ENCODE measurements at places on chromosomes 3 and 15.

DNA sequence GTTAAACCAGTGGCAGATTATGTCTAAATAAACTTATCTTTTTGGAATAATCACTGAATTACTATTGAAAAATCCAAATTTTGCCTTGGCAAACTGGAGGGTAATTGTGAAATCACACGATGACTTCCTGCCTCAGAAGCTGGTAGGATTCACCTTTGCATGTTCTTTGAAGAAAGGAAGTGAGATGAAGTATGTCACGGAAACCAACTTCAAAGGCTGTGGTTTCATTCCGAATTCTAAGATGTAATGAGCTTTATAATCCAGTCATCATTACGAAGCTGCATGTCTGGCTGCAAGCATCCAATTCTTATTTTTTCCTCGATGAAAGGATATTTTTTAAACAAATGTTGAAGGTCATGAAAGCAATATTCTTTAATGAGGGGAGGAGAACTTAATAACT, 15.0 kb upstream of the ZBED2 start:
- DNase-seq = no peak

- DNase-seq = peak; percentile 92
Measured at GRCh38 chr15:60972301-60972700, 256.8 kb downstream of the RORA start.

- no peak for DNase-seq
Measured at GRCh38 chr3:51163051-51163450, 222.0 kb upstream of the MANF start.

GRCh38 chr15:69808756-69809155, 289.0 kb downstream of the TLE3 start:
- no peak for DNase-seq

- peak; percentile 10 for DNase-seq
Measured at GRCh38 chr15:43845421-43845820, 18.6 kb downstream of the WDR76 start.

DNA sequence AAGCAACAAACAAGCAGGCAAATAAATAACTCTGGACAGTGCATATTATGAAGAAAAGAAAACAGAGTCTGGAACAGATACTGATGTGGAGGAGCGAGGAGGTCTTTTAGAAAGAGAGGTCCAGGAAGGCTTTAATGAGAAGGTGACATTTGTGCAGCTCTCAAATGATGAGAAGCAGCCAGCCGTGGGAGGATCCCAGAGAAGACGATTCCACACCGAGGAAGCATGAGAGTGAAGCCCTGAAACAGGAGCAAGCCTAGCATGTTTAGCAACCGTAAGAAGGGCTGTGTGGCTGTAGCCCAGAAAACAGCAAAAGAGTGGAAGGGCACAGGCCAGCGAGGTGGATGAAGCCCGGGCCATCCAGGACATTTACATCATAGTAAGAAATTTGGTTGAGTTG, 93.1 kb downstream of the RAD18 start:
- DNase-seq = no peak

DNA sequence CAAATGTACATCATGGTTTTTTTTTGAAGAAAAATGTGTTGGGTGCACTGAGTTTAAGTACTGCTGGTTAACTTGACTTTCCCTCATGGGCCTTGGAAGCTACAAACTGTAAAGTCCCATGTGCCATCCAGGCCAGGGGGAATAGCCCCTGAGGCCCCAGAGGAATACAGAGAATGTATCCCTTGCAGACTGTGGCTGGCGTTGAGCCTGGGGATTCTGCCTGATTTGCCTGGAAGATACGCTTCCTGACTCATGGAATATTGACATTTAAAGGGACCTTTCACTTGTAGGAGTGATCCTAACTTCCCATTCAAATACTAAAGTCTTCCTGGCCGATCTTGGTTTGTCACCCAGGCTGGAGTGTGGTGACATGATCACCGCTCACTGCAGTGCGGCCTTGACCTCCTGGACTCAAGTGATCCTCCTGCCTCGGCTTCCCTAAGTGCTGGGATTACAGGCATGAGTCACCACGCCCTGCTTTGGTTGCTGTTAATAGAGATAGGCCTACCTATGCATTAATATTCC, 42.0 kb downstream of the ADAMTSL3 start:
- no peak for DNase-seq

GRCh38 chr15:47407692-47408091, 309.6 kb upstream of the SEMA6D start:
- DNase-seq = no peak

DNA sequence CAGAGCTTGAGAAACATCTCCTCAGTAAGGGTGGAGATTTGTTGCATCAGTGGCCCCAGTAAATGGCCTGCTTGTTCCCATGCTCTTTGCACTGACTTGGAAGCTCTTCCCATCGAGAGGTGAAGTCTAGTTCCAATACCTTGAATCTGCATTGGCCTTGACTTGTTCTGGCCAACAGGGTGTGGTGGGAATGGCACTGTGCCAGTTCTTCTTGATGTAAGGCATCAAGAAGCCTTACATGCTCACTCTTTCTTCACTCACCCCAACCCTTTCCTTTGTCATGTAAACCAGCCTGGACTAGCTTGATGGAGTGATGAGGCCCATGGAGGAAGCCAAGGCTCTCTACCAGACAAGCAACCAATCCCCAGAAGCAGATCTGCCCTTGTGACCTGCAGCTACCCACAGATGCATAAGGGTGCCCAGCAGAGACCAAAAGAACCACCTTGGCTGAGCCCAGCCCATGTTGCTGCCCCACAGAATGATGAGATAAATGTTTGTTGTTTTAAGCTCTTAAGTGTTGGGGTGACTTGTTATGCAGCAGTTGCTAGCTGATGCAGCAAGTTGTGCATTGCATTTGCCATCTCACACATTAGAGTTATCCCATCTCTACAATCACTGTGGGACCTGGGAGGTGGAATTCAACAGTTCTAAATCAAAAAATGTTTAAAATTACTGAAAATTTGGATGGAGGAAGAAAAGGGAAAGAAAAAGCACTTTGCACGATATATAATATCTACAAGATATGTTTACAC, 11.1 kb upstream of the MGLL start:
- DNase-seq = no peak

GRCh38 chr15:65318870-65319356, 14.4 kb downstream of the RNU5B-1 start:
- DNase-seq = peak; percentile 76

DNA sequence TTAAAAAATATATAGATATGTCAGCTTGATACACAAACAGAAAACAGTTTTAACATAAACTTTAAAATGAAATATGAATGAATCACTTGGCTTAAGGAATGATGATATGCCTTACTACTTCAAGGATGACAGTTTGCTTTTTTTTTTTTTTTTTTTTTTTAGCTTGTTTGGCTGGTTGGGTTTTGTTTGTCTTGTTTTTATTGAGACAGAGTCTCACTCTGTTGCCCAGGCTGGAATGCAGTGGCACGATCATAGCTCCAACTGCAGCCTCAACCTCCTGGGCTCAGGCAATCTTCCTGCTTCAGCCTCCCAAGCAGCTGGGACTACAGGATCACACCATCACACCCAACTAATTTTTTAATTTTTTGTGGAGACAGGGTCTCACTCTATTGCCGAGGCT, 14.5 kb downstream of the LRRC2 start:
- DNase-seq = no peak

DNA sequence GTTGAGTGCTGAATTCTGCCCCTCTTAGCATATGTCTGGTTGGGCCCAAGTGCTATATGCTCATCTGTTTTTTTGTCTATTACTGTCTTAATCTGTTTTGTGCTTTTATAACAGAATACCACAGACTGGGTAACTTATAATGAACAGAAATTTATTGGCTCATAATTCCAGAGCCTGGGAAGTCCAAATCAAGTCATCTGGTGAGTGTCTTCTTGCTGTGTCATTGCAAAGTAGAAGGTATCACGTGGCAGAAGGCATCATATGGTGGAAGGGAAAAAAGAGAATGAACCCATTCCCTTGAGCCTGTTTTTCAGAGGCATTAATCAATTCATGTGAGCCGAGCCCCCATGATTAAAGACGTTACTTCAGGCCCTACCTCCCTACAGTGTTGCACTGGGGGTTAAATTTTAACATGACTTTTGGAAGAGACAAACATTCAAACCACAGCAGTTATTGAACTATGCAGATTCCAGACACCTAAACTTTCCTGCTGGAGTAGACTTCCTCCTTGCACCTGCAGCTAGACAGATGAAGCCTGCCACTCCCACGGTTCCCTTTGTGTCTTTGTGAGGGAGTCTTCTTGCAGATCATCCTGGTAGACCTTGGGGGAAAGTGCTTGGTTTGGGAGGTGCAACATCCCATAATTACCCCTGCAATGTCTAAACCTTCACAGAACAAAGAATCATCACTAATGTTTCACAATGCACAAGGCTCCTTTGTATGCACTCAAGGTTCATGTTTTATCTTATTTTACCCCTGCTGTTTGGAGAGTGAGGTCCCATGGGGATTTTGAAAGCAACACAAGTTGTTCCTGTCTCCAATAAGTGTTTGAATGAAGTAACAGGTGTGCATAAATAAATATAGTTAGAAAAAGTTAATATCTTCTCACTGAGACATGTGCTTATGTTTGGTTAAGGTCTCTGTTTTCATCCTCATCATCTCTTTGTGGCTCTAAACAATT, 64.7 kb upstream of the XCR1 start:
- no peak for DNase-seq

- no peak for DNase-seq
Measured at GRCh38 chr15:31511707-31512310, 185.2 kb downstream of the KLF13 start.

DNA sequence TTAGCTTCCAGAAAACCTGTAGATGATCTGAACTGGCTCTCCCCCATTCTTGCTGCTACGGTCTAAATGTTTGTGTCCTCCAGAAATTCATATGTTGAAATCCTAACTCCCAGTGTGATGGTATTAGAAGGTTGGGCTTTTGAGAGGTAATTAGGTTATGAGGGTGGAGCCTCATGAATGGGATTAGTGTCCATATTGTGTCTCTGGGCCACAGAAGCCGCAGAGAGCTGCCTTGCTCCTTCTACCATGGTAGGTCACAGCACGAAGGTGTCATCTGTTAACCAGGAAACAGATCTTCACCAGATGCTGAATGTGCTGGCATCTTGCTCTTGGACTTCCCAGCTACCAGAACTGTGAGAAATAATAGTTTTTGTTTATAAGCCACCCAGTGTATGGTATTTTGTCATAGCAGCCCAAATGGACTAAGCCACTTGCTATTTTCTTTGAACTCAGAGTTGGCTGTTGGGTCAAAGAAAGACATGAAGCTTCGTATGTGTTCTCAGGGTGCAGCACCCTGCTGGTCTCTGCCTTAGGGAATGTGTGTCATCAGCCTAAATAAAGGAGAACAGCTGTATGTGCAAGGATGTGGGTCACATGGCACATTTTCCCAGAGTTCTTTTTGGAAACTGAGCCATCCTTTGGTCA, 317.5 kb upstream of the SLCO3A1 start:
- DNase-seq = peak; percentile 6

DNA sequence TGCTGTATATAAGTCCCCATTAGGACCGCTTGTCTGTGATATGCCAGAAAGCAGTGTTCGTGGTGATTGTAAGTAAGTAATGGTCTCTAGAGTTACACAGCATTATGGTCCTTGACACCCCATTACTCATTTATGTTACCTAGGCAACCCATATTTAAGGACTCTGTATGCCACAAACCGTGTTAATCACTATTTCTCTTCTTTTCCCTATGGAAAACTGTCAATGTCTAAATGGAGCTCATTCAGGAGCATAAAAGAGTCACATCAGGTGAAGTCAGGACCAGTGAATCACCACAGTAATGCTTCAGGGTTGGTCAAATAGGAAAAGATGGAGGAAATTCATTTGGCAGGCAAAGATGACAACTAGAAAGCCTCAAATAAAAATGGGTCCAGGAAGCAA, 146.6 kb upstream of the PEX5L start:
- no peak for DNase-seq

GRCh38 chr15:40330368-40330836, 6.9 kb downstream of the INAFM2 start:
- no peak for DNase-seq

DNA sequence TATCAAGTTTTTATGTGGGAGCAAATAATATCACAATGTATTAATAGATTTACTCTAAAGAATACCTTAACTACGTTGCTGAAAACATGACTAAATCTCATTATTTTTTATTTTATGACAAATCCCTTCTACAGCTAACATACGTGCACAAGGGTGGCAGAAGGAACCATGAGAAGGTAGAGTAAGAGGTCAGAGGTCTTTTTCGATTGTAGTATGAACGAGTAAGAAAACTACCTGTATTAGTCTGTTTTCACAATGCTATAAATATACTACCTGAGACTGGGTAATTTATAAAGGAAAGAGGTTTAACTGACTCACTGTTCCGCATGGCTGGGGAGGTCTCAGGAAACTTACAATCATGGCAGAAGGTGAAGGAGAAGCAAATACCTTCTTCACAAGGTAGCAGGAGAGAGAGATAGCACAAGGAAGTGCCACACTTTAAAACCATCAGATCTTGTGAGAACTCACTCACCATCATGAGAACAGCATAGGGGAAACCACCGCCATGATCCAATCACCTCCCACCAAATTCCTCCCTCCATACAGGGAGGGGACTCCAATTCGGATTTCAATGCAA, 95.3 kb downstream of the SUCLG2 start:
- DNase-seq = no peak

GRCh38 chr3:66004244-66004643, 34.5 kb downstream of the MAGI1 start:
- no peak for DNase-seq

DNA sequence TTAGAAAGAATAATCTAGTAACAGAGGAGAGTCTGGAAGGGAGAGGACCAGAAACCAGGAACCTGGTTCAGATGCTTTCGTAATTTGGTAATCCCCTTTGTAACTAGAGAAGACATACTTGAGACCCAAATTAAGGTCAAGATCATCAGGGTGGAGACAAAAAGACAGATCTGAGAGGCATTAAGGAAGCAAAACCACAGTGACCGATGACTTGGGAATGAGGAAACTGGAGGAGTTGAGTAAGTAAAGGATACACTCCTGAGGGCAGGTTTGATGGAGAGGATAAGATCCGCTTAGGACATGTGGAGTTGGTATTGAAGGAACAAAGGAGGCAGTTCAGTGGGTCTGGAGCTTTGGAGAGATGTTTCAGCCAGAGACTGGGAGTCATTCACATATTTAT, 23.6 kb upstream of the BCL2A1 start:
- DNase-seq = peak; percentile 62

- peak; percentile 51 for DNase-seq
Measured at GRCh38 chr3:71560665-71561064, 22.9 kb downstream of the FOXP1 start.

DNA sequence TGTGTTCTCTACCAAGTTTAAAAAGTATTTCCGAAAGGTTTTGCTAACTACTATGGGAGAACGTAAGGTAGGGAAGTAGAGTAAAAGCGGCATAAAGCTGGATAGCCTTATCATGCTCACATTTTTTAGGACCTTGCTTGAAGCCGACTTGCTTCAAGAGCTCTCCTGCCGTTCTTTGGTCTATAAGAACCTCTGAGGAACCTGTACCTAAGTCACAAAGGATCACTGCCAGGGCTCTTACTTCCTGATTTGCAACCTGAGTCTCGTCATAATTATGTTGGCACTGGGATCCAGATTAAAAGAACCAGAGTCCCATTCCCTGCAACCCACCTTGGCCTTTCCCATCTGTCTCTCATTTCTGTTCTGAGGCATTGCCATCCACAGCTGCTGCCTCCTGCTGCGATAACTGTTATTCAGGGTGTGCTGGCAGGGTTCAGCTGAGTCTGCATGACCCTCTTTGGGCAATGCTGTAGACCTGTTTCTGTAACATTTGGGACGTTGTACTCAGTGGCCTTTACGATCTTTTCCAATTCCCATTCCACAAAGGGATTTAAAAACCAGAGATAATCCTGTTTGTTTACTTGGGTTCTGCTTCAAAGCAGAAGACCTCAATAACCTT, 131.0 kb upstream of the UMPS start:
- no peak for DNase-seq

Measured in EL (cell line).